Chondrocyte (in vitro differentiated cells): ENCODE measurements at places on chromosomes 2 and 18. TPM values are rescaled to one million over a fixed set of nuclear protein-coding genes. Genes with fewer than 3 reads are reported as not detected.

GRCh38 chr18:71707400-71707799 is 836.7 kb downstream of the CBLN2 start:
- H3K27ac ChIP-seq, result no peak overlapping the region
- DNase-seq, result no peak
- H3K4me3 ChIP-seq, result no peak overlapping the region
- no peaks in the 10 kb centered on the region for H3K27me3 ChIP-seq
- no peaks in the 10 kb centered on the region for H3K4me1 ChIP-seq
- no peaks in the 10 kb centered on the region for H3K36me3 ChIP-seq

DNA sequence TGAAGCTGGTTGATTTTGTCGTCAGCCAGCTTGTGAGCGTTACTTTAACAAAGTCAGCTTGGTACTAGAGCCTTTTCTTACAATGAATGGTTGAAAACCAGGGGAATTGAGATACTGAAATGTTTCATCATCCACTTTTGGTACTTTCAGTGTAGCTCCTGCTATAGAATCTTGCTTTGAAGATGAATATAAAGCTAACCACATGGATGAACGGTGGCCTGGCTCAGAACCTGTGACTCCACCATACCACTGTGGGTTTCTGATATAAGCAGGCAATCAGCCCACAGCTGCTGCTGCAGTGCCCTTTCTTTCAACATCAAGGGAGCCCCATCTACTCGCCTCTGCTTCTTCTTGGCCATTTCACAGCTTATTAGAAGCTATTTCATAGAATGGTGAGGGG is 53.2 kb upstream of the GPR45 start:
- H3K27me3 ChIP-seq, result peaks cover 3% of the 10 kb centered on the region
- H3K36me3 ChIP-seq, result peaks cover 2% of the 10 kb centered on the region
- no peak overlapping the region for H3K4me3 ChIP-seq
- H3K4me1 ChIP-seq, result peaks cover 16% of the 10 kb centered on the region
- no peak overlapping the region for H3K27ac ChIP-seq

GRCh38 chr2:207041786-207042554 is 102.7 kb downstream of the CPO start:
- H3K4me3 ChIP-seq, result peak overlapping the region; percentile 18
- H3K36me3 ChIP-seq, result no peaks in the 10 kb centered on the region
- peaks cover 37% of the 10 kb centered on the region for H3K4me1 ChIP-seq
- no peak for DNase-seq
- H3K27ac ChIP-seq, result peak overlapping the region; percentile 86

DNA sequence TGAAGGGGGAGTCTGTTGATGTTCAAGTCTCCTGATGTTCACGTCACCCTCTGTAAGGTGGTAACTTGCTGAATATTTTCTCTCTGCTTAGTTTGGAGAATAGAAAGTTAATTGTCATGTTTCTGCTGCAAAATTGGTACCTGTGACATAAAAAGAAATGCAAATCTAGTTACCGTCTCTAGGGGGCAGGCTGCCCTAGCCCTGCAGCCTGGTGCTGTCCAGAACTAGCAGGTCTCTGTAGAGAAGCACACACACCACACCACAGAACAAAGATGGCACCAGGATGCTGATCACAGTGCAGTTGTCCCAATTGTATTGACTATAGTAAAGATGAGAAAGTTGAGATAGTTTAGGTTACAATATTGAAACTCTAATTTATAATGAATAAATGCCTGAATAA is 47.0 kb downstream of the SLC9A4 start:
- H3K4me1 ChIP-seq, result peaks cover 1% of the 10 kb centered on the region
- H3K4me3 ChIP-seq, result no peak overlapping the region
- no peaks in the 10 kb centered on the region for H3K27me3 ChIP-seq
- no peaks in the 10 kb centered on the region for H3K36me3 ChIP-seq
- H3K27ac ChIP-seq, result no peak overlapping the region

- H3K4me1 ChIP-seq, result no peaks in the 10 kb centered on the region
- no peak overlapping the region for H3K4me3 ChIP-seq
- no peaks in the 10 kb centered on the region for H3K36me3 ChIP-seq
- no peak overlapping the region for H3K27ac ChIP-seq
- no peak for DNase-seq
- H3K27me3 ChIP-seq, result peaks cover 17% of the 10 kb centered on the region
Observed at GRCh38 chr2:198004921-198005829, 200.8 kb downstream of the PLCL1 start.

- DNase-seq, result no peak
- no peak overlapping the region for H3K4me3 ChIP-seq
- H3K4me1 ChIP-seq, result peaks cover 14% of the 10 kb centered on the region
- peaks cover 6% of the 10 kb centered on the region for H3K27me3 ChIP-seq
- H3K36me3 ChIP-seq, result no peaks in the 10 kb centered on the region
Observed at GRCh38 chr2:216737676-216738075, 42.3 kb upstream of the IGFBP5 start.

GRCh38 chr2:215435870-215436704 is at the start of gene FN1:
Gene FN1, minus strand, starts transcription at chr2:215436068. Its CDS starts 266 bp downstream, at chr2:215435802.
- peaks cover 42% of the 10 kb centered on the region for H3K36me3 ChIP-seq
- peak; percentile 97 for DNase-seq

DNA sequence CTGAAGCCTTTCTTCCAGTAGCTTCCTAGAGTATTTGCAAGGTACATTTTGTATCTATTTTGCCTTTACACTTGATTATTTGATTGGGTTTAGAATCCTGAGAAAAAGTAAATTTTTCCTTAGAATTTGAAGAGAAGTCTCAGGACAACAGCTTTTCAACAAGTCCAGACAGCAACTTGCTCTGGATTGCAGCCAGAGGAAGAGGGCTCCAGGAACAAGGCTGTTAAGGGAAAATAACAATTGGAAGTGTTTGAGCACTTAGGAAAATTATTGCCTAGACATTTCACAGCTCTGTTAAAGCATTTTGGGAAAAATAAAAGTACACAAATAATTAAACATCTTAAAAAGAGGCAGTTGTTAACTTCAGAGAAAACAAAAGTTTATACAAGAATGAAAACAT is 58.3 kb upstream of the RAPGEF4 start:
- H3K4me3 ChIP-seq, result no peak overlapping the region
- DNase-seq, result no peak
- no peak overlapping the region for H3K27ac ChIP-seq
- peaks cover 6% of the 10 kb centered on the region for H3K4me1 ChIP-seq
- H3K27me3 ChIP-seq, result no peaks in the 10 kb centered on the region

- no peak for DNase-seq
- no peaks in the 10 kb centered on the region for H3K27me3 ChIP-seq
- peaks cover 26% of the 10 kb centered on the region for H3K4me1 ChIP-seq
- no peaks in the 10 kb centered on the region for H3K36me3 ChIP-seq
Observed at GRCh38 chr2:39875914-39876267, 96.8 kb upstream of the THUMPD2 start.

DNA sequence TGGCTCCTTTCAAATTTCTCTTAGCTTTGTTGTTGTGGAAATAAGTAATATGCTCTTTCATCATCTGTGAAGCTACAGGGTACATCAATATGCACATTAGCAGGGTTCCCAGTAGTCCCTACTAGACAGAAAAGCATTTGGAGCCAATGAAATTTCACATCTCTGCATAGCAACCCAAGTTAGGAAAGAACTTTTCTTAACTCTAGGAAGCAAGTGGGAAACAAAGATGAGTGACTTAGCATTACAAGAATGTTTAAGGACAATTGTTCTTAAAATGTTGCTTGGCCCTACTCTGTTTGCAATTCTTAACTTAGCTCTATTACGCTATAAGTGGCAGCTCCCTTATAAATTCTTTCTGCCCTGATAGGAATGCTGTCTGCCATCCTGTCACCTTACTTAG is 39.6 kb downstream of the ZEB2 start:
- DNase-seq, result no peak
- H3K27ac ChIP-seq, result no peak overlapping the region
- peaks cover 9% of the 10 kb centered on the region for H3K36me3 ChIP-seq
- H3K27me3 ChIP-seq, result no peaks in the 10 kb centered on the region
- H3K4me3 ChIP-seq, result no peak overlapping the region
- H3K4me1 ChIP-seq, result peaks cover 61% of the 10 kb centered on the region

DNA sequence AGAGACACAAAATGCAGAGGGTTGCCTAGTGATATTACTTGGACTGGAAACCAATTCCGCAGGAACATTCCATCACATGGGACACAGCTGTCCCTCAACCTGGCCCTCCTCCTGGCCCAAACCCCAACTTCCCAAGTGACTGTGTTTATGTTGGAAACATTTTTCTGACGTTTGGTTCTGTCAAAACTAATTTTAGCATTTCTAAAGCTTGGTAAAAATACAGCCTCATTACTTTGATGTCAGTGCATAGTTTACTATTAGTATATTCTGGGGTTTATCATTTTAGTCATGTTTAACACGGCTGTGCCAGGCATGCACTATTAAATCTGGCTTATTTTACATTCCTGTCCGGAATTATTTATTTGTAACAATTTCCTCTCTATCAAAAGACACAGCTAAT is 69.9 kb downstream of the GLI2 start:
- H3K4me3 ChIP-seq, result no peak overlapping the region
- DNase-seq, result no peak
- H3K4me1 ChIP-seq, result peaks cover 44% of the 10 kb centered on the region
- H3K27ac ChIP-seq, result no peak overlapping the region
- peaks cover 9% of the 10 kb centered on the region for H3K36me3 ChIP-seq
- H3K27me3 ChIP-seq, result no peaks in the 10 kb centered on the region

DNA sequence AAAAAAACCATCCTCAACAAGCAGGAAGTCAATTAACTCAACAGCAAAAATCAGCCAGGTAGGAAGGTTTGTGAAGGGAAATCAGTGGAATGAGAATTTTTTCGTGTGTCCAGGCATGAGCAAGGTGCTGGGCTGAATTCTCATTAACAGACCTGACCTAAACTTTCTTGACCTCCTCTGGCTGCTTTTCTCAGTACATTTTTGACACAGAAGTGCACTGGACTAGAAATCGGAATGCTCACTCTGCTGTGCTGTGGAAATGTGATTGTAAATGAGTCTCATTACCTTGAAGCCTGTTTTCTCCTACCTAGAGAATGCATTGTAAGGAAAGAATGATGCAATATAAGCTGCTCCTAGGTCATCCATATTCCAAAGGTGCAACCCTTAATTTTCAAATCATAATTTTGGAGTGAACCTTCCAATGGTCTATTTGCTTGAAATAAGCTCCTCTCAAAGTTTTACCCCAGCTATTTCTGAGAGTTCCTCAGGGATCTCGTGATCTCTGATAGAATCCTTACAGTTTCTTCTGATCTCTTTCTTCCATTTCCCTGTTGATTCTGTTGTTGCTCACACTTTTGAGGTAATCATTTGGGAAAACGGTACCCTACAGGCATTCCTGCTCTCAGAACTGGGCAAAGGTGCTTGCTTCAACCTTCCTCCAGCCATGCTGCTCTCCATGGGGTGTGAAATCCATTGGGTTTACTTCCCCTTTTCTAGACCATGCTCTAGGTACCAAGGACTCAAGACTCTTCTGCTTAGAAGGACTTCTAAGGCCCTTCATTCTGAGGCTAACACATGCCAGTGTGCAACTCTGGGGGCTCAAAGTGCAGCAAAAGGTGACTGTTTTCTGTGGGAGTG is 104.9 kb upstream of the ITPRID2 start:
- no peak overlapping the region for H3K4me3 ChIP-seq
- H3K36me3 ChIP-seq, result no peaks in the 10 kb centered on the region
- no peaks in the 10 kb centered on the region for H3K27me3 ChIP-seq
- no peak for DNase-seq

DNA sequence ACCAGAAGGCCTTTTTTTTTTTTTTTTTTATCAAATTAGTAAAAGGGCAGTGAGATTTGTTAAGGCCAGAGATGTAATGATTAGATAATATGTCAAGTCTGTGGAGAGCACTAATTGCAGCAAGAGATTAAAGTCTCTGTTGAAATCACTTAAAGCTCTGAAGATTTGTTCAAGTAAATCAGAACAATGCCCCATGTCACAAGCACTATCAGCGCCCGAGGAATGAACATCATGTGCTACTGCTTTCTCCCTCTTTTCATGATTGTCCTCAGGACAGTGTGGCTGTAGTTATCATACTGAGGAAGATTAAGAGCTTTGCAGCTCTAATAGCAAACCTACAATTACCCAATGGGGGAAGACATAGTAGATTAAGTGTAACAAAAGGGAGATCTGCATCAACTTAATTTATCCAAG is 71.1 kb downstream of the TDRD15 start:
- H3K4me1 ChIP-seq, result no peaks in the 10 kb centered on the region
- H3K4me3 ChIP-seq, result no peak overlapping the region
- DNase-seq, result no peak
- H3K27ac ChIP-seq, result no peak overlapping the region

DNA sequence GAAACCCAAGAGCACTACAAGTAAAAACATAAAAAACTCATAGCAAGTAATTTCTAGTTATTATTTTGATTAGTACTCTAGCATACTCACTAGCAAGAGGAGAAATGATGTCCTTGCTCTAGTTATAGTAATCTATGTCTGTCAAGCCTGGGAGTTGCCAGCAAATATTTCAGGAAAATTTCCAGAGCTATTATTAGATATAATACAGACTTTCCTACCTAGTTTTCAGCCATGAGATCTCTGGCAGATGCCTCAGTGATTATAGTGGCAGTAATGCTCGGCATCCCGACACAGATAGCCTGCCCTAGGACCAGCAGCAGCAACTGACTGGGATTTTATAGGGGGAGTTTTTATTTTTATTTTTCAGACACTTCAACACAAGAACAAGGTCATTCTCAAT is 224.4 kb downstream of the ZNF385B start:
- H3K4me3 ChIP-seq, result no peak overlapping the region
- H3K27me3 ChIP-seq, result peaks cover 17% of the 10 kb centered on the region
- DNase-seq, result no peak
- H3K27ac ChIP-seq, result no peak overlapping the region
- H3K4me1 ChIP-seq, result peaks cover 6% of the 10 kb centered on the region
- H3K36me3 ChIP-seq, result peaks cover 4% of the 10 kb centered on the region

DNA sequence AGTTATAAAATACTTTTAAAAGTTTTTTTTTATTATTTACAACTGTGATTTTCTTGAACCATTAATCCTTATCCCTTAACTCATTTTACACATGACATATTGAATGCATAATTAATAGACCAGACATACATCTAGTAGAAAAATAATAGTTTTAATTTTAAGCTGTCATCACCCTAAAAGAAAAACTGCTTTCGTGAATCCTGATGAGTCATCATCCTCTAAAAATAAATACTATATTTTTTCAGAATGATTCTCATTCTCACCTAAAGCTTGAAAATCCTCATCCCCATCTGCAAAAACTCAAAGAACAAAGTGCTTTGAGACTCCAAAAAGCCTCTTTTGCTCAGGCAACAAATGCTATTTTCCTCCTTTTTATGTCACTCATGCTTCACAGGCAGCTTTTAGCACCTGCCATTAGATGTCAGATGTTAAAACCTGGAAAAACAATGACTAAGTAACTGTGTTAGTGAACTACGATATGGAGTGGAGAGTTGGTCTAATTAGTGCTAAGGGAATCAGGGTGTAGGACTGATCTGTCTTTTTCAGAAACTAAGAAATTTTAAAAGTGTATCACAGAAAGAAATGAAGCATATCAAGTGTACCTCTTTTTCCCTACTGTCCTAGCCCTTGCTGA is 297.6 kb downstream of the TMX3 start:
- DNase-seq, result no peak
- peak overlapping the region; percentile 23 for H3K4me3 ChIP-seq
- peak overlapping the region; percentile 82 for H3K27ac ChIP-seq
- no peaks in the 10 kb centered on the region for H3K27me3 ChIP-seq
- H3K36me3 ChIP-seq, result no peaks in the 10 kb centered on the region

CDCA7 gene
- 5.4 to 8.7 TPM (median 5.9 TPM) in 3 replicates for total RNA-seq

PRKCE gene
- total RNA-seq, result 8.6 to 12.0 TPM (median 9.6 TPM) in 3 replicates

GKN1 gene
- total RNA-seq, result 0.37 TPM in 1 of 3 replicates, not detected in the others

HOXD8 gene
- total RNA-seq, result not detected in 3 replicates

POTEC gene
- total RNA-seq, result not detected in 3 replicates

FER1L5 gene
- not detected in 3 replicates for total RNA-seq

NOSTRIN gene
- total RNA-seq, result 0.27 TPM in 1 of 3 replicates, not detected in the others

IL1F10 gene
- not detected in 3 replicates for total RNA-seq

GALR1 gene
- not detected in 3 replicates for total RNA-seq

FBXO41 gene
- total RNA-seq, result 1.6 to 4.0 TPM (median 3.6 TPM) in 3 replicates

ONECUT2 gene
- 0.05 to 0.08 TPM (median 0.05 TPM) in 3 replicates for total RNA-seq
